HuH-7.5 (cell line): ENCODE measurements at places on chromosomes 2 and 18.

DNA sequence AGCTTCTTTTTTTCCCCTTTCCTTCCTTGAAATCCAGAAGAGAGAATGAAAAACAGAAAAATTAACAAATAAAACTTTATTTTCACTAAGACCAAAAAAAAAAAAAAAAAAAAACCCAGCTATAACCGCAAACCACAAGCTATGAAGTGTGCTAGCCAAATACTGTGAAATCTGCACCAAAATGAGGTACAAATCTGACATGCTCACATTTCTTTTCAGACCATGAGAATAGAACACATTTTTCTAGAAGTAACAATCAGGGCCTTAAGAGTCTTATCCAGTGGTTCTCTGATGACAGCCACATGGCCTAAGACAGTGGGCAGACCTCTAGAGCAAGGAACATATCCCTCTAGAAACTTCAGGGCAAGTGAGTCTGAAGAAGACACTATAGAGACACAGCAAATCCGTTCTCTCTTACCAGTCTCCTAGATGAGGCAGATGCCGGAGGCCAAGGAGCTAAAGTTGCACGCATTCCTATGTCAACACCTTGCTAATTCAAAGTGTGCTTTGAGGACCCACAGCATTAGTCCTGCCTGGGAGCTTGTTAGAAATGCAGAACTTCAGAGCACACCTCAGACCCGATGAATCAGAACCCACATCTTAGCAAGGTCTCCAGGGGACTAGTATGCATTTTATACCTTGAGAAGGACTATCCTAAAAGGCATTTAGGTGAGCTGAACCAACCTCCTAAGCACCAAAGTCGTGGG lies 317.1 kb downstream of the MYCN start:
- DNase-seq = no peak

GRCh38 chr2:85257359-85257969 lies 70.3 kb downstream of the TGOLN2 start:
- no peak for DNase-seq

DNA sequence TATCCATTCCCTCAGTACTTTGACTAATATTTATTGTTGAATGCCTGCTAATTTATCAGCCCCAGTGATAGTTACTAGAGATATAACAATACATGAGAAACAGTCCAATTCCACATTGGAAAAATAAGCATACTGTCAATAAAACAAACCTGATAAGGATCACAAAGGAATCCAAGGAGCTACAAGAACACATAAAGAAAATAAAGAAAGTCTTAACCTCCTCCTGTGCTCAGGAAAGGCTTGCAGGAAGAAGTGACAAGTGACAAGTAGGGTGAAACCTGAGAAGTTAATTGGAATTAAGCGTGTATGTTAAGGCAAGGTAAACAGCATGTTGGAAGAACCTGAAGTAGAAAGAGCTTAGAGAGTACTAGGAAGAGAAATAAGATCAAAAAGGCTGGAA lies 20.3 kb upstream of the ASNSD1 start:
- no peak for DNase-seq

GRCh38 chr2:99571021-99571420 lies 81.2 kb upstream of the REV1 start:
- DNase-seq = no peak
